ENCODE measurements at places on chromosomes 11 and 22.

DNA sequence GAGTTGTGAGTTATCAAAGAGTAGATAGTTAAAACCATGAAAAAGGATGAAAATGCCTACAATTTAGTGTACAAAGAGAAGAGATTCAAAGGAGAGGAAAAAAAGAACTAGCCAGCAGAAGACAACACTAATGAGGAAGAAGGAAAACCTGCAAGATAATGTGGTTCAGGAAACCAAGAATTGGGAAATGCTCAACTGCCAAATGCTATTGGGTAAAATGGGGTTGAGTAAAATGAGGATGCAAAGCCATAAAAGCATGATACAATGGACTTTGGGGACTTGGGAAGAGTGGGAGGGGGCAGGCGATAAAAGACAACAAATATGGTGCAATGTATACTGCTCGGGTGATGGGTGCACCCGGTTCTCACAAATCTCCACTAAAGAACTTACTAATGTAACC is 7.6 kb upstream of the OR52K2 start:
- no peak for DNase-seq

- no peak for DNase-seq
Measured at GRCh38 chr11:93287434-93287833, 43.1 kb upstream of the DEUP1 start.

GRCh38 chr11:19419808-19420207 is 179.1 kb upstream of the E2F8 start:
- no peak for DNase-seq

- DNase-seq: no peak
Measured at GRCh38 chr11:111797145-111797581, 31.0 kb upstream of the PPP2R1B start.

GRCh38 chr11:61106296-61106695 is 4.0 kb downstream of the CD5 start:
- no peak for DNase-seq

DNA sequence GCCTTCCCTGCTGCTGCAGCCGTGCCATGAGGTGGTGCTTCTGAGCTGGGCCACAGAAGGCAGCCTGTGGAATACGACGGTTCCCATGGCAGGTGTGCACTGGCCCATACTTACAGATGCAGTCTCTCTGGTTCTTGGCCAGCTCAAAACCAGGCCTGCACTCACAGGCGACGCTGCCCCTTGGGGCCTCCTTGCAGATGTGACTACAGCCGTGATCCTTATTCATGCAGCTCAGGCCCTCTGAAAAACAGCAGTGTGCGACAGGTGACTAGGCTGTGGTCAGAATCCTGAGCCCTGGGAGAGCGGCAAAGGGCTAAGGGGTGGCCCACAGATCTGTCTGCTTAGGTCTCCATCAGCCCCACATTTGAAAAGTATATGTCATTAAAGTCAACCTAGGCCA is 22.1 kb downstream of the SCUBE2 start:
- no peak for DNase-seq

DNA sequence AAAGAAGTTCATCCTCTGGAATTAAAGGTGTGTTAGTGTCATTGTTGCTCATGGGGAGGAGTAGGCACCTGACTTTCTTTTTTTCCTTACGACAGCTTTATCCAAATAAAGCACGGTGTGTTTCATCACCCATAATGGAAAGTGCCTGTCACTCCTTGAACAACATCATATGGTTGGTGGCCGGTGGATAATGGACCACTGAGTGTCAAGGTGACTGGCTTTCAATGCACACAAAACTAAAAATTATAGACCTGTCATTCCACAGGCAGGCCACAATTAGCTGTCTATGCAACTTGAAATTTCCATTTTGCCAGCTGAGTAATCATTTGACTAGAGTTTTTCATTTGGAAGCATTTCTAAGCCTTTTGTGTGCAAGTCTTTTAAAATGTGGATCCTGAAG is 45.0 kb upstream of the MPPED2 start:
- DNase-seq: no peak

- DNase-seq: no peak
Measured at GRCh38 chr11:100869328-100869727, 182.2 kb downstream of the ARHGAP42 start.

All from WERI-Rb-1 (cell line).